ENCODE measurements at places on chromosomes 6 and 20.

DNA sequence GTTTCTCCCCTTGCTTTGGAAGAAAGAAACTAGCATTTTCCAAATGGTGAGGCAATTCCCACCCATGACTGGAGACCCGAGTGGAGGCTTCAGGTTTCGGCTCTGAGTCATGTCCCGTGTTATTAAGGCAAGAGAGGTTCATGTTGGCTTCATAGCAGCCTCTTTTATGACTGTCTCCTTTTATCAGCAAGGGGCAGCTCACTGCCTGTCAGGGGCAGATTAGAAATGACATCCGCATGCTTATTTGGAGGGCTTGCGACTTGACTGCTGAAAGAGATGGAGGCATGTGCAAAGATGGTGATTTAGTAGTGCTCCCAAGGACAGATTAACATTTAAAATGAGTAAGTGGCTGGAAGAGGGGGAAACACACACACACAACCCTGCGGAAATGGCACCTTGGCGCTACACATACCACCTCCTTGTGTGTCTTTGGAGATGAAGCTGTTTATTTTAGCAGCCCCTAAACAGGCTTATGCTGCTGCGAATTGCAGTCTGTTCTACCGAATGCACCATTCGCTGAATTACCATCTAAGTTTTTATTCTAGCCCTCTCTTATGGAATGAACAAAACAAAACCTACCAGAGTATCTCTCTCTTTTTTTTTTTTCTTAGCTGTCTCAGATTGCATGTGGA lies 52.1 kb upstream of the VSTM2L start:
- DNase-seq = no peak

- DNase-seq = no peak
Observed at GRCh38 chr20:43558412-43559146, at the start of gene SGK2. Gene SGK2 (plus strand): TSS chr20:43559027. CDS start chr20:43566496, 7,469 bp downstream.

GRCh38 chr6:21595285-21596144 lies 2.0 kb downstream of the SOX4 start:
- DNase-seq = peak; percentile 32

DNA sequence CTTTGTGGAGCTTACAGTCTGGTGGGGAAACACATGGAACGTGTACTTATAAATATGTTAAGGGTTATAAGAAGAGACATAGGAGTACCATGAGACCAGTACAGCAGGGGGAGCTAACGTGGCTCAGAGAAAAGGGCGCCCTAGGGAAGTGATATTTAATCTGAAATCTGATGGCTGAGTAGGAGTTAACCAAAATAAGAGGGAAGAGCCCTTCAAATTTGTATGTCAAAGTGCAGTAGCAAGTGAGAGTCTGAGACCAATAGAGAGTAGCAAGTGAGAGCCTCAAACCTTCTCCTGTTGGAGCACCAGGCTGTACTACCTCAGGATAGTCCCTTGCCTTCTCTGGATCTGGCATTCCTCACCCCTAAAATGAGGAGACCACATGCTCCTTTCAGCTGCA lies 6.1 kb upstream of the PKIG start:
- no peak for DNase-seq
